Thymus (tissue), 14 donors: ENCODE measurements at places on chromosomes 1 and 21. TPM values are rescaled to one million over a fixed set of nuclear protein-coding genes. Genes with fewer than 3 reads are reported as not detected.

Gene GNAT2
- polyA plus RNA-seq = 0.05 TPM

Gene PLA2G2A
- polyA plus RNA-seq = 84.5 TPM

Gene AJAP1
- 0.16 TPM for polyA plus RNA-seq

Gene EXTL2
- 12.1 TPM for polyA plus RNA-seq

Gene MKNK1
- 62.2 TPM for polyA plus RNA-seq

Gene VAV3
- polyA plus RNA-seq = 7.9 TPM

Gene FAF1
- polyA plus RNA-seq = 39.1 TPM

Gene S1PR1
- 45.6 TPM for polyA plus RNA-seq

Gene CFHR2
- not detected for polyA plus RNA-seq

Gene FMO1
- polyA plus RNA-seq = 10.8 TPM

Gene IVNS1ABP
- 70.0 TPM for polyA plus RNA-seq

Gene MX2
- polyA plus RNA-seq = 33.0 TPM

Gene OR2T33
- polyA plus RNA-seq = not detected

Gene SPTA1
- polyA plus RNA-seq = 0.41 TPM

Gene KRTAP19-4
- polyA plus RNA-seq = not detected

Gene PRDM15
- polyA plus RNA-seq = 6.1 TPM

Gene S100A14
- 302 TPM for polyA plus RNA-seq

Gene ANKRD34A
- polyA plus RNA-seq = 0.89 TPM

Gene ESRRG
- polyA plus RNA-seq = 0.71 TPM

Gene PRKAA2
- polyA plus RNA-seq = 1.3 TPM

Gene KCNK2
- polyA plus RNA-seq = 0.30 TPM

Gene INTS3
- polyA plus RNA-seq = 59.9 TPM

Gene C1orf185
- polyA plus RNA-seq = not detected

Gene TTC13
- 32.9 TPM for polyA plus RNA-seq

Gene GCSAML
- 0.48 TPM for polyA plus RNA-seq

Gene LIN28A
- polyA plus RNA-seq = 0.05 TPM

Gene LENEP
- polyA plus RNA-seq = 0.16 TPM

Gene MFN2
- polyA plus RNA-seq = 27.8 TPM

Gene BEST4
- polyA plus RNA-seq = 1.3 TPM

Gene S100A12
- 29.1 TPM for polyA plus RNA-seq

Gene EVA1C
- 26.2 TPM for polyA plus RNA-seq

Gene TSPEAR
- polyA plus RNA-seq = 0.07 TPM

Gene CELA2B
- 0.16 TPM for polyA plus RNA-seq

Gene SLC44A5
- polyA plus RNA-seq = 1.5 TPM

Gene SLFNL1
- polyA plus RNA-seq = 0.82 TPM

Gene CENPL
- polyA plus RNA-seq = 6.3 TPM

Gene PCAT6
- 1.5 TPM for polyA plus RNA-seq

Gene LGR6
- polyA plus RNA-seq = 1.0 TPM

Gene HCRTR1
- polyA plus RNA-seq = 0.02 TPM

Gene CD1D
- polyA plus RNA-seq = 15.0 TPM

Gene CASZ1
- polyA plus RNA-seq = 3.9 TPM

Gene PKP1
- 20.0 TPM for polyA plus RNA-seq

Gene LCE1A
- polyA plus RNA-seq = 1.0 TPM
